Right atrium auricular region (tissue), 2 donors: ENCODE measurements at places on chromosomes 5 and 9. TPM values are rescaled to one million over a fixed set of nuclear protein-coding genes. Genes with fewer than 3 reads are reported as not detected.

The HAND1 gene
- 13.8 TPM for total RNA-seq

The CDC25C gene
- total RNA-seq: 0.30 TPM

The UNC13B gene
- 12.9 TPM for total RNA-seq

The SLCO6A1 gene
- total RNA-seq: not detected

The FAM153A gene
- total RNA-seq: 1.9 TPM

The LCN12 gene
- 10.8 TPM for total RNA-seq

The SETX gene
- 32.3 TPM for total RNA-seq

The PCDHB1 gene
- not detected for total RNA-seq

DNA sequence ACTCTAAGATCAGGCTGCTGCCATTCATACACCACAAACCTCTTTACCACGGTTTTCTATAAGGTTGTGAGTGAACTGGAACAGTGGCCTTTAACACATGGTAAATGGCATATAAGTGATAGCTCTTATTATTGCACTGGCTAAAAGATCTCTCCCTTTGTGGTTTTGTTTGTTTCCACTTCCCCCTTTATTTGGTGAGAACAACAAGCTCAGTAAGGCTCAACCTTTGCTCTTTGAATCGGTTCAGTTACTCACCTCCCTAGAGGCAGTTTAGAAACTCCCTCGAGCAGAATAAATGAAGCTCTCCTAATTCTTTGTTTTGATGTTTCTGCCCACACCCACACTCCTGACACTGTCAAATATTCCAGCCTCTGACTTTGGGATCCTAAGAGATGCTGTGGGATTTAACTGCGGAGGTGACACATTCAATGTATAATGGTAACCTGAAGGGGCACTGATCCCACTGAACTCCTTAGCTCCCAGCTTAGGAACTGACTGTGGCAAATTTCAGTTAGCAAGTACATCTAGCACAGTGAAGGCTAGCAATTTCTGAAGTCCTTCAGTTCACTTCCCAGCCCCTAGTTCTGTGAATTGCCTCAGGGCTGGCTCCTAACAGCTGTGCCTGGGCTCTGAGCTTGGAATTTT is 22.5 kb upstream of the RAD23B start:
- DNase-seq: no peak

DNA sequence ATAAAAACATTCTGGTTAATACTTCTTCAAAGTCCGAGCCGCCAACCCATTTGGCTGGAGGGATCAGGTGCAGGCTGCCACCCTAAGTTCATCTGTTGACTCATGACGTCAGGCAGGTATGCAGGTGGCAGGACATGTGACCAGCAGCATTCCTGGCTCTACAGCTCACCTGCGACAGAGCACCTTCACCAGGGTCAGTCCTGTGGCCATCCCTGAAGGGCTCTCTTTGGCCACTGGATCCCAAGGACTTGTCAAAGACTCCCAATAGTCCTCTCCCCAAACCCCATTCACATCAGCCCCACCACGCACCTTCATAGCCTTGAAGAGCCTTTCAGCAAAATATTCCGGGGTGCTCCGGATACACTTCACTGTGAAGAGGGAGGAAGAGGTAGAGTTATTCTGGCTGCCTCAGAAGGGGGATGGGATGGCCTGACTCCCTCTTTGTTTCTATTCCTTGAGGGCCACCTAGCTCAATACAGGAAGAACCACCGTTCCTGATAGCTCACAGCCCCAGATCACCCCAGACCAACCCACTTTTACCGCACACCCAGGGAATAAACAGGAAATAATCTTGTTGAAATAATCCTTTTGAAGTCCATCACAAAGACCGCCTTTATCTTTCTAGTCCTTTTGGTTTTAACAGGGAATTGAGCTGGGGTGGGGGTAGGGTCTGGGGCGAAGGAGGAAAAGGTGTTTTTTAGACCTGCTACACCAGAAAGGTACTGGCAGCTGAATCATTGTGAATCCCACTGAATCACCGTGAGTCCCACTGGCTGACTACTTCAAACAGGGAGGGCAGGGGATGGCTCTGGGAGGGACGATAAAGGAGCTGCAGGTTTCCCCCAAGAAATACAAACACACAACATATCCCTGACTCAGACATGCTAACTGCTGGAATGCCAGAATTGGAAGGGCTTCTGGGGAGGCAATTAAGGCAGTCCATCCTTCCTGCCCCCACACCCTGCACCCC is 26.4 kb downstream of the ANXA6 start:
- DNase-seq: no peak

- DNase-seq: no peak
Measured at GRCh38 chr5:82365744-82366228, 87.6 kb upstream of the RPS23 start.

DNA sequence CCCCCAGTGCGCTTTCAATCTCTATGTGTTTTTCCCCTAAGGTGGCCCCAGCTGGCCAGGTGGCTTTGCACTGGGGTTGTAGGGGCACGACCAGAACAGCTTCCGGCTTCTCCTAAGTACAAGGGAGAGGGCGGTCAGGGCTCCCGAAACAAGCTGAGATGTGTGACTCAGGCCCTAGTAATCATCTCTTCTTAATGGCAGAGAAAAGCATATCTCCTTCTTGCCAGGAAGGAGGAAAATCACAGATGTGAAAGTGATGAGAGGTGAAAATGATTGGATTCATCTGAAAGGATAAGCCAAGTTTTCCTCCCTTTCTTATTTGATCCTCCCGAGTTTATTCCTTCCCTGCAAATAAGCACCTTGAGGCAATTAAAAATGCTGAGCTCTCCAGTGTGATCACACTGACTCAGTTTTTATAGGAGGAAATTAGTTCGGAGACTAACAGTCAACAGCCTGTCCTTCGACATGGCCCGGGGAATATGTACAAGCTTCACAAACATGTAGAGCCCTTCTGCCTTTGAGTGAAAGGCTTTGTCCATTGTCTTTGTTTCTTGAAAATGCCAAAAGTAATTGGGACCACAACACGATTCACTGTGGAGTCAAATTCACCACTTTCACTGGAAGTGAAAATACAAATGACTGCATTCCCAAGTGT is 514.8 kb downstream of the PSAT1 start:
- DNase-seq: no peak

DNA sequence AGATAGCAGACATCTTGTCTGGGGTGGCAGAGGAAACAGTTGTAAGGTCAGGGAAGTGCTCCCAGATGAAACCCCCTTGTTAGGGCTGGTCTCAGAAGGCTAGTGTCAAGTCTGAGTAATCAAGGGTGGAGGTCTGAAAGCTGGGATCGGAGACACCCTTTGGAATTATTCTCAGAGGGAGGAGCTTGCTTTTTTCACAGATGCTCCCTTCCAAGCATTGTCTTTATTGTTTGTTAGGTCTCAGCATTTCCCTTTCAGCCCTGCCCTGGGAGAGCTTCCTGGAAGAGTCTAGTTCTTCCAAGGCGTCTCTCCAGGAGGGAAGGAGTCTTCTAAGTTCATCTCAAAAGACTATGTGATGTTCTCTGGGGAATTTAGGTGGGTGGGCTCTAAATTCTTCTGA is 3.2 kb downstream of the TEK start:
- DNase-seq: no peak

DNA sequence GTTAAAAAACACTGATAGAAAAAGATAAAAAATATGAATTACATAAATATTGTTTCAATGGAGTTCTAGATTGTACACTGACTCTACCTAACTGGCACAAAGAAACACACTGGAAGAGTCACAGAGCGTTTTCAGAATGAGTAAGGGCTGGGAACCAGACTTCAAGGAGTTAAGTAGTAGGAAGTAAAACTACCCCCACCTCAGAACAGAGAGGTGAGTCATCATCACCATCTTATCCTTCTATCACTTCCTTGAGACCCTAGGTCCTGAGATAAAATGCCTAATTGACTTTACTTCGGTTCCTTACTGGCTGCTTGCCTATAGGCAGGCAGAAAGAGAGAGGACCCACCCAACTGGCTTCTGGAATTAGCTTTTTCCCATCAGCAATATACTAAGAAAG is 79.7 kb downstream of the ELAVL2 start:
- no peak for DNase-seq

DNA sequence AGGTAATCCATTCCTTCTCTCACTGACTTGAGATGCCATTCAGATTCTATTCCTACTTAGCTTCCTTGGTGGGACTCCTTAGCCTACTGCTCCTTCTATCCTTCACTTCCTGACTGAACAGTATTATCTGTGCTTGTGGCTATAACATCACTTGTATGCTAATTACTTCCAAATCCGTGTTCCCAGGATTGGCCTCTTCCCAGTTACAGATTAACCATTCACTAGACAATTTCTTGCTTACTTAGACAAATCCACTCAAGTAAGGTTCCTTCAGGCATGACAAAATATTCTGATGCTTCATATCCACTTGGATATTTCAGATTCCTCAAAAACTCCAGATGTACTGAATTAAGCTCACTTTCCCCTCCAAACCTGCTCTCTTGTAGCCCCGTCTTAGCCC is 18.3 kb downstream of the LIFR start:
- no peak for DNase-seq

DNA sequence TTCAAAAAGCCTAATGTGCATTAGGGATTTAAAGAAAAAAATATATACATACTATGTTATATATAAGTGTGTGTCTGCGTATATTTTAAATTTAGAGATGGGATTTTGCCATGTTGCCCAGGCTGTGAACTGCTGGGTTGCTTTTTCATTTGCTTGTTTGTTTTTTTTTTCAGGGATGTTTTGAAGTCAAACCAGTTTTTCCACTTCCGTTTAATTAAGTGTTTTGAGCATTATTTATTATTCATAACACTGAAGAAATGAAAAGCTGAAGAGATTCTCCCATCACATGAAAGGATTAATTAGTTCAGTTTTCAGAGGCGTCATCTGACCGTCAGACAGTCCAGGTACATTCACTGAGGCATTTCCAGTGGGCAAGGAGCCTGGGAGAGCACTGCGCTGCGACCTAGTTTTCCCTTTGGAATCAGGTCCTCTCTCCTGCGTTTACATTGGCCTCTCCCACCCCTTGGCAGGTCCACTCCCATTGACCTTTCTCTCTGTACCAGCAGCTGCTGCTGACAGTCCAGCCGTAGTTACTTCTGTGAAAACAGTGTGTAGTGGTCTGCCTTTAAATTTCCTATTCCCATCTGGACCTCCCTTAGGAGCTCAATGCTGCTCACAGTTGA is 26.0 kb downstream of the ARRDC3 start:
- no peak for DNase-seq

- DNase-seq: no peak
Measured at GRCh38 chr5:79023348-79023747, 38.2 kb upstream of the ARSB start.

DNA sequence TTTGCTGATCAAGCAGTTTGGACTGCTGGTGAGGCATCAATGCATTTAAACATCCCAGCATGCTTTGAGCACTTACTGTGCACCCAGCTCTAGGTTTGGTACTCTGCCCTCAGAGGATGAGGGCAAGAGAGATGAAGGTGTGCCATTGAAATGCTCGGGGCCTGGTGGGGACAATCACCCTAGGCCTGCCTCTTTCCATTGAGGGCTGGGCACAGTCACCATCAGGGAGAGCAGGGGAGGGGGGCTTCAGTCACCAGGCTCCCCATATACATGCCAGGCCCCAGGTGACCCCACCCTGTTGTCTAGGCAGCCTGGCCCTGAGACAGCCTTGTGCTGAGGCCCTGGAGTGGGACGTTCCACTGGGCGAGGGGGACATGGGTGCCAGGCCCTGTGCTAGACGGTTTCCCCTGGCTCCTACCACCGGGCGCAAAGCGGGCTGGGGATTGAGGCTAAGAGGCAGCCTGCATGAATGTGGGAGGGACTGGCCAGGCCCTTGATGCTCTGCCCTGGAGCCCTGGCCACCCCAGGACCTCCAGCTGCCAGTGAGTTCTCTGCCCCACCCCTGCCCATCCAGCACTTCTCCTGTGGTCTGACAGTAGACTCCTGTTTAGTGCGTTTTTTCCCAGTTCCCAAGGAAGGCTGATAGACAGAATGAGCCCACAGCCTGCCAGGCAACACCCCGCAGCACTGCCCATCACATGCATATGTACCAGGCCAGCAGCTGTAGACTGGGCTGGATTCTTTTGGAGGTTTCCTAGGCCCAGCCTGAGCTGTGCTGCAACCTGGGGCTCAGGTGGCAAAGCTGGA is 18.9 kb downstream of the TCF7 start:
- DNase-seq: no peak

DNA sequence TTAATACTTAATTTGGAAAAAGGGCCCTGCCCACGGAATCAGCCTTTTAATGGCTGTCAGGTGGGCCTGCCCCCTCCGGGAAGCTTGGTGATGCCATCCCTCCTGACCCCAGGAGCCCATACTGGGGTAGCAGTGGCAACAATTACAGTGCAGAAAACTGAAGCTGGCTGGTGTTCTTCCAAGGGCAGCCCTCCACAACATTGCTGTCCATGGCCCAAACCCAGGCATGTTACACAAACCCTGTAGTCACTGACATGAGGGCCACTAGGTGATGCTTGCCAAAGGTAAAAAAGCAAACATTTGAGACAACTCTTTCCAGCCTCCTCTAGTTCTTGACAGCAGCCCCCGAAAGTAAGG is 150.1 kb upstream of the LHFPL2 start:
- no peak for DNase-seq

GRCh38 chr9:30039712-30040111 is 2344.7 kb upstream of the ACO1 start:
- no peak for DNase-seq

- DNase-seq: no peak
Measured at GRCh38 chr9:107387409-107387808, 102.2 kb downstream of the KLF4 start.
